Amniotic epithelial cell (primary cell): ENCODE measurements at places on chromosomes 4 and X.

DNA sequence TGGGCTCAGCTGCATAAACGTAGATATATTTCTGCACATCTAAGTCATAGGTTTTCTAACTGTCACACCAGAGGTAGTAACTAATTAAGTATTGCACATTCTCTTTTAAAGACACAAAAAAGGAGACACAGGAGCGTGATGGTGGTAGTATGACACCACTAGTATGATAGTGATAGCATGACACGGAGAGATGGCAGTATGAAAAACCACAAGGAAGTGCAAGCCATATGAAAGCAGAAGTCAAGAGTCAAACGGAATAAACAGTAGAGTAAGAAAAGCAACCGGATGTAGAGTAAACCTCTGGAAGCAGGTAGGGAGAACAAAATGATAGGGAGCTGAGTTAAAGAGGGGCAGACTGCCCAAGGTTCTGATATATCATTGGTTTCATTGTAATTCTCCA, 382.2 kb upstream of the INTU start:
- no peak for DNase-seq

DNA sequence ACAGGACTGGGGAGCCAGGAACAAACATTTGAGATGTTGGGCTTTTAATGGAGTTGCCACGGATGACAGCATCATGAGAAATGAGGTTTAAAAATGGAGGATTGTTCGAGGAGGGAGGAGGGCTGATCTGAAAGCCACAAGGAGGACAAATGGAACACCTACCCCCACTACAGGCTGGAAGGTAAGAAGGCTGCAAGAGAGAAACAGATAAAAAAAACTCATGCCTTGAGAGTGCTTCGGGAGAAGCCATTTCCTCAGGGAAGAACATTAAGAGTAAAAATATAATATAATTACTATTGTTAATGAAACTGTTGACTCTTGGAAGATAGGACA, 119.5 kb upstream of the MAP9 start:
- DNase-seq, result no peak

GRCh38 chr4:151850791-151851213, 90.0 kb upstream of the GATB start:
- DNase-seq, result peak; percentile 87

DNA sequence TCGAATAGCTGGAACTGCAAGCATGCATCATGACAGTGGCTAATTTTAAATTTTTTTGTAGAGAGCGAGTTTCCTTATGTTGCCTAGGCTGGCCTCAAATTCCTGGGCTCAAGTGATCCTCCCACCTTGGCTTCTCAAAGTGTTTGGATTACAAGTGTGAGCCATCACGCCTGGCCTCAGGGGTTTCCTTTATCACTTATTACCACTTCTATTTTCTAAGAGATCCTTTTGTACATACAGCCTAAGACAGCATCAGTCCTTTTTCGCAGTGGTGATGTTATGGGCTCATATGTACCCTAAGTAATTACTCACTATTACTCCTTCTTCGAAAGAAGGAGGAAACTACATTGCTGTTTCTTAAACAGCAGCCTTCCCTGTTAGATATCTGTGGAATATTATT, 54.1 kb upstream of the CDKN2AIP start:
- DNase-seq, result no peak

- DNase-seq, result no peak
Observed at GRCh38 chrX:98795636-98796035, 1614.4 kb downstream of the PCDH19 start.

DNA sequence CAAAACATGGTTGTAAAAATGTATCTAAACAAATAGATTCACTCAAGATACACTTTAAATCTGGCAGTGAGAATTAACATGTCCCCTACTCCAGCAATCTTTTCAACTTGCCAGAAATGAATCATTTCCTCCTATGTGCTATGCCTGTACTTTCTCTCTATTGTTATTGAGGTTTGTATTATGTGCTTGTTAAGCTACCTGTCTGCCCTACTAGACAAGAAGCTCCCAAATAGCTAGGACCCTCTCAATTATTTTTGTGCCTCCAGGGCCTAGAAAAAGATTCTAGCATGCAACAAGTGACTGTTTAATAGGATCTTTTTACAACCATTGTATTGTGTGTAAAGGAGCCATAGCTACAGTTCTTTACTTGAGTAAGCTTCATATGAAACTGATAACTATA, 3.5 kb upstream of the SAP30 start:
- DNase-seq, result peak; percentile 5

GRCh38 chrX:153410373-153410772, 899 bp upstream of the ZFP92 start:
- peak; percentile 6 for DNase-seq

DNA sequence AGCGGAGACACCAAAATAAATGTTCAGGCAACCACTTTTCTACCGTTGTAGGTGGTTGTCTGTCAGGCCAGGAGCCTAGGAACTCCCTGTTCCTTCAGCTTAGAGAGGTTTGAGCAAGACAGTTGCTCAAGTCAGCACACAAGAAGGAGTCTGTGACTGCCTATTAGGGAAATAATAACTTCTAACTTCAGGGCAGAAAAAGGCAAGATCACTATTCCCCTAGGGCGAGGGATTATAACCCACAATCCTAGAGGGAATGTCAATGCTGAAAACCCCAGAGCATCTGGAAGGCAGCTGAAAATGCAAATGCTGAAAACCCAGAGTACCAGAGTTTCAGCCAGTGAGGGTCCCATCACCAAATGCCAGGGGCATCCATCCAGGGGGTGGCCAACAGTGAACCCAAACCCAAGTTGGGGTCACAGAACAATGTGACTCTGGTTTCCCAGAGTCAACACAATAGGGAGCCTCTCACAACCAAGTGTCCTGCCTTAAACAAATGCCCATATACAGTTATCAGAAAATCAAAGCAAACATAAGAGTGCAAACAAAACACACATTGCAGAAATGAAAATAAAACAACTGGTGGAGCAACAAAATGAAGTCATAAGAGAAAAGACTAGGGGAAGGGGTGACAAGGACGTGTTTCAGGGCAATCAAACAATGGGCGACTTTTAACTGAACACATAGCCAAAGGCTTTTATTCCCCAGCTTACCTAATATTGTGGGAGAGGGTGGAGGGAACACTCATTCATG, 27.6 kb downstream of the MORF4L2 start:
- no peak for DNase-seq

GRCh38 chrX:34961662-34962061, 19.1 kb downstream of the FAM47B start:
- DNase-seq, result no peak

DNA sequence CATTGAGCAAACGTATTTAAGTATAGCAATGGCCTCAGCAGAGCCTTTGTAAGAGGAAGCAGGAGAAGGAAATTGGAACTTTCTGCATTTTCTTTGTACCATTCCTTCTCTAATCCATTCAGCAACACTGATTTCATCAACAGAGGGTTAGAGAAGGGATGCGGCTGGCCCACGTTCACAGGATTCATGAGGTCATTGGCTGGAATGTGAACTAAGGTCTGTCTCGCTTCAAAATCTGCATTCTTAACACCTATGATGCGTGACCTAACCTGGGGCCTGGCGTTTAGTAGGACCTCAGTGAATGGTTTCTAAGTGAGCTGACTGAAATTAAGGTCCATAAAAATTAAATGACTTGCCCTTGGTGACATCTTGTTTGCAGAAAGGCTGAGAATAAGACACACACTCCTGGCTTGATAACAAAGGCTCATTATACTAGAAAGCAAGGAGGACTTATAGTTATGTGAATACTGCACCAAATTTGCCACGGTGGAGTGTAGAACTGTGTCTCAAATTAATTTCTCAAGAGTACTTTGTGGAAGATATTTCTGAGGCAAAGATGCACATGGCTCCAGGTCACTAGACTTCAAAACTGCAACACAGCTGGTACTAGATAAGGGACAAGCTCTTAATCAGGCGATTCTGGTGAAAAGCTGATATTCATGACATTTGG, 25.4 kb downstream of the FGFBP1 start:
- DNase-seq, result peak; percentile 82

DNA sequence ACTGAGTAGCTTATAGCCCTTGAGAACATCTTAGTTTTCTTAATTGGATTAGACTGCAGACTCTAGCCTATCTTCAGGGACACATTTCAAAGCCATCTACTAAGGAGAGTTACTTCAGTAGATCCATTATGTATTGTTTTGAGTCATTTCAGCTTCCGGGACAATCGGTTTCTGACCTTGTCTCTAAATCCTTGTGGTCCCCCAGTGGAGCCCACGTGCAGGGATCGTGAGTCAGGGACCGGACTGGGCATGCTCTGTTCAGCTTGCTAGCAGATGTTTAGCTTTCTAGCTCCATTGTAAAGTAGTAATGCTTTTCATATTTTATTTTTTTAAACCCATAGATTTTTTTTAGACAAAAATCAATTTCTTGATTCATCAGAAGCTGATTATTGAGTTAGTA, 211.9 kb upstream of the PRPS2 start:
- no peak for DNase-seq

DNA sequence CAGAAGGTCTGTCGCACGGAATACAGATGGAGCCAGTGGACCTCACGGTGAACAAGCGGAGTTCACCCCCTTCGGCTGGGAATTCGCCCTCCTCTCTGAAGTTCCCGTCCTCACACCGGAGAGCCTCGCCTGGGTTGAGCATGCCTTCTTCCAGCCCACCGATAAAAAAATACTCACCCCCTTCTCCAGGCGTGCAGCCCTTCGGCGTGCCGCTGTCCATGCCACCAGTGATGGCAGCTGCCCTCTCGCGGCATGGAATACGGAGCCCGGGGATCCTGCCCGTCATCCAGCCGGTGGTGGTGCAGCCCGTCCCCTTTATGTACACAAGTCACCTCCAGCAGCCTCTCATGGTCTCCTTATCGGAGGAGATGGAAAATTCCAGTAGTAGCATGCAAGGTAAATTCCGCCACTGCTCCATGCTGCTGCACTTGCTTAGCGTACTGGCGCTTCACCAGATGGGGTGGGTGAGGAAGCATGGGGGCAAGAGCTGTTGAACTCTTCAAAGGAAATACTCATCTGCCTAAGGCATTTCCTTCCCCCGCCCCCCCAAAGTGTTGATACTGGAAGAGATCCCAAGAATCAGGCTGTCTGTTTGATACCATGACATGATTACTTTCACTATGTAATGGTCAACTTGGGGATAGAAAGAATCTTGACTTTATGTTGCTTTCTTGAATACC, 24.8 kb downstream of the KLF3 start:
- no peak for DNase-seq

DNA sequence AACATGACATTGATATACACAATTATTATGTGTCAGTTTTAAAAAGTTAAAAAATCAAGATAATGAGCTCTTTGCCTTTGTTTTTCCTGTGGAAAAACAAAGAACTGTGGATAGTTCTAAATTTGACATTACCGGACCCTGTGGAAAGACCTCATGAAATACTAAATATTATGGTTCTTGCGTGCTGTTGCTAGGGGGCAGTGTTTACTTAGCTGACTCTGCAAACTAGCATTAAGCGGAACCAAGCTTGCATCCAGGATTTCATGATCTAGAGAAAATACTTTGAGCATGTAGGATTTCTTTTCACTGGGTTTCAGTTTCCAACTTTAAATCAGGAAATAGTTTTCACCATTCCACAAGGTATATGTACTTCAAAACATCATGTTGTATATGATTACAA, 33.6 kb downstream of the CLCN4 start:
- peak; percentile 69 for DNase-seq

DNA sequence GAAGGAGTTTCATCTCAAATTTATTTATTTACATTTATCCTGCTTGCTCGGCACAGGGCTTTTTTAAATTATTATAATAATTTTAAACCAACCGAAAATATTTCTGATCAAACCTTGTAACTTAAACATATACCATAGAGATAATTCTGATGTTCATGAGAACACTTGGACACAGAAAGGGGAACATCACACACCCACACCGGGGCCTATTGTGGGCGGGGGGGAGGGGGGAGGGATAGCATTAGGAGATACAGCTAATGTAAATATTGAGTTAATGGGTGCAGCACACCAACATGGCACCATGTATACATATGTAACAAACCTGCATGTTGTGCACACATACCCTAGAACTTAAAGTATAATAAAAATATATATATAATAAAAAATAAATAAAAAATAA, 2.9 kb downstream of the ANXA5 start:
- DNase-seq, result no peak

GRCh38 chr4:14234307-14234706, 606.8 kb upstream of the BOD1L1 start:
- peak; percentile 55 for DNase-seq
